ENCODE measurements at places on chromosomes 16 and 17.

DNA sequence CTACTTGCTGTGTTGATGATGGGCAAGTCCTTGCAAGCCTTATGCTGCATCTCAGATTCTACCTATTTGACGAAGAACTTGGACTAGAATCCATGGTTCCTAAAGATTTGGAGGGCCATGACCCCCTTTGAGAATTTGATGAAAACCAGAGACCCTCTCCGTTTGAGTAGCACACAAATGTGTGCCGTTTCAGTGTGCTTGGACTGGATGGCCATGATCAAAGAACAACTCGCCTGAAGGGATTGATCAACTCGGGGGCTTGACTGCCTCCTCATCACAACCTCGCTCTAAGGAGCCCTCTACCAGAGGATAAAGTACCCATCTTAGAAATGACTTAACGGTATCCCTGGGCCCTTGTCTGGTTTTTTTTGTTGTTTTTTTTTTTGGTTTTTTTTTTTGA, 2.8 kb upstream of the ANKFY1 start:
- no peak for DNase-seq

- no peak for DNase-seq
Measured at GRCh38 chr17:57584050-57584551, 161.0 kb downstream of the CCDC182 start.

- no peak for DNase-seq
Measured at GRCh38 chr17:8175795-8176196, 384 bp downstream of the TMEM107 start.

- no peak for DNase-seq
Measured at GRCh38 chr16:27483088-27483437, 66.7 kb downstream of the GTF3C1 start.

GRCh38 chr17:28042657-28042720, at the start of gene NLK:
TSS of gene NLK (plus strand) at chr17:28042677. CDS start at chr17:28042874, 197 bp downstream.
- no peak for DNase-seq

DNA sequence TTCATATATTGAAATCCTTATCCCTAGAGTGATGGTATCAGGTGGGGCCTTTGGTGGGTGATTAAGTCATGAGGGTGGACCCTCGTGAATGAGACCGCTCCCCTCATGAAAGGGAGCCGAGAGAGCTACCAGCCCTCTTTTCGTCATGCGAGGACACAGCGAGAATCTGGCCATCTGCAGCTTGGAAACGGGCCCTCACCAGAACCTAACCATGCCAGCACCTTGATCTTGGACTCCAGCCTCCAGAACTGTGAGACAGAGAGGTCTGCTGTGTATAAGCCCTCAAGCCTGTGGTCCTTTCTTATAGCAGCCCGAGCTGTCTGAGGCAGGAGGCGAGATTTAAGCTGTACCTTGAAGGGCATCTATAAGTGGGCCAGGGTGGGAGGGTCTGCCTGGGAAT, 23.7 kb upstream of the ACSF3 start:
- DNase-seq: no peak

- DNase-seq: peak; percentile 32
Measured at GRCh38 chr17:35089586-35090296, 26.2 kb upstream of the RFFL start.

DNA sequence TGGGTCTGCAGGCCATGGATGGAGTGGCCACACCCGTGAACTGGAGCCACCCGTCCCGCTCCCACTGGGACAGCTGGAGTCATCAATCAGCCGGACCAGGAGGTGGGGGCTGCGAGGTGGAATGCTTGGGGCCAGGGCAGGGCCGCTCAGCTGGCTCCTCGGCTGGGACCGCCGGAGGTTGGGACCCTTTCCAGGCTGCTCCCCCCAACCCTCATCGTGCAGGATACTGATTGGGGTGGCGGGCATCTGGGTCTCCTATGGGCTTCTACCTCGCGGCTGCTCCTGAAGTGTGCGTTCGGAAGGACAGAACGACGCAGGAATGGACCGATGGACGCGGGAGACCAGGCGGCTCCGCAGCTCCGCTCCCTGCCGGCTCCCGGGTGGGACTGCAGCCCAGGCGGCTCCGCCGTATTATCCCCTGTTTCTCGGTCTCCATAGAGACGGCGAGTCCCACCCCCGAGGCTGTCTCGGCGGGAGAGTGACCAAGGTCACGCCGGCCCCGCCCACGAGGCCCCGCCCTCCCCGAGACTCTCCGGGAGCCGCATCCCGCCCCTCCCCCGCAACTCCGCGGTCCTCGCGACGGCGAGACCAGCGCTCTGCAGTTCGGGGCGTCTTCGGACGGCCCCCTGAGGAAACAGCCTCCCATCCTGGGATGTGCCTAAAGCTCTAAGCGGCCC, at the start of gene TPPP3:
Gene TPPP3, minus strand, starts transcription at position 388 of the 677 bp plus-strand sequence. CDS start 2,387 bp downstream, outside the sequence.
- peak; percentile 84 for DNase-seq

- no peak for DNase-seq
Measured at GRCh38 chr16:57711993-57712392, 17.4 kb downstream of the DRC7 start.

GRCh38 chr17:73742948-73743381, 98.7 kb upstream of the SDK2 start:
- no peak for DNase-seq

DNA sequence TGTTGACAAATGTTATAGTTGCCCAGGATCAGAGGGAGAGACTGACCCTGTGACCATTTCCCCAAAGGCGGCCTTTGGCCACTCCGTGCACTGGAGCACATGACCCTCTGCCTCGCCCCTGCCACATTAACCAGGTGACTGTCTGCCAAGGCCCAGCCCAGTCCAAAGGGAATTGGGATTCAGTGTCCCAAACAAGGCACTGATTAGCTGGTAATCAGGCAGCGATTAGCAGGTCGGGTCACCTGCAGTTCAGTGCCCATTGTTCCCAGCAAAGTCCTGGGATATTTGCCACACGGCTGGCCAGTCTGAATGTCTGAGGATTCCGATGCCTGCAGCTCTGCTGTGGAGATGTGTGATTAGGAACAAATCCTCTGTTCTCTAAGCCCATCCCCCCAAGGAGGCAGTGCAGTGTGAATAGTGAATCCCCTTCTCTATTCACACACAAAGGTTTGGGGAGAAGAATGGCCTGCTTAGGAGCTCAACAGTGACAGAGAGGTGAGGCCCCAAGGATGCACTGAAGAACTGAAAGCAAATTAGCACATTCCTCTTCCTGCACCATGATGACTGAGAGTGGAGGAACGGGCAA, 123.1 kb upstream of the MAF start:
- DNase-seq: no peak

DNA sequence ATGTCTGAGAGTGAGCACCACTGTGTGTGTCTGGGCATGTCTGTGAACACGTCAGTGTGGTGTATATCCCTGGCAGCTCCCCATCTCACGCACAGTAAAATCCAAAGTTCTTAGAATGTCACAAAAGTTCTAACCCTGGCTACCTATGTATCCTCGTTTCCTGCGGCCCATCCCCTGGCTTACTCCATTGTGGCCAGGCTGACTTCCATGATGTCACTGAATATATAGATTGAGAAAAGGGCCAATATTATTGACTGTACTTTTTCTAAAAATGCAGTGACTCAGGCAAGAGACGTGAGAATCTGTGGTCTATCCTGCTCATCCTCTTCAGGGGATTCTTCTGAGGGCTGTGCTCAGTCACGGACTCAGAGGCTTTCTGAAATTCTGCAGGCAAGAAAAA, 963 bp upstream of the METTL22 start:
- DNase-seq: no peak

DNA sequence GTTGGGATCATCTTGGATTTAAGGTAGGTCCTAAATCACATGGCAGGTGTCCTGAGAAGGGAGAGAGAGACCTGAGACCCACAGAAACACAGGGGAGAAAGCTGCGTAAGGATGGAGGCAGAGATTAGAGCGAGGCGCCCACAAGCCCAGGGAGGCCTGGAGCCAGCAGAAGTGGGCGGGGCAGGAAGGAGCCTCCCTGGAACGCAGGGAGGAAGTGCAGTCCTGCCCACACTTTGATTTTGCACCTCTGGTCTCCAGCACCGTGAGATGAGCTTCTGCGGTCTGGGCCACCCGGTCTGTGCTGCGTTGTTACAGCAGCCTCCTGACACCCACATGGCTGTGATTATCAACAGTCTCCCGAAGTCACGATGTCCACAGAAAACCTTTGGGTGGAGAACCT, 6.4 kb downstream of the DNASE1L2 start:
- no peak for DNase-seq

GRCh38 chr16:46728806-46729205, 19.3 kb downstream of the MYLK3 start:
- DNase-seq: no peak

- no peak for DNase-seq
Measured at GRCh38 chr16:10990378-10990777, 46.0 kb downstream of the CLEC16A start.

DNA sequence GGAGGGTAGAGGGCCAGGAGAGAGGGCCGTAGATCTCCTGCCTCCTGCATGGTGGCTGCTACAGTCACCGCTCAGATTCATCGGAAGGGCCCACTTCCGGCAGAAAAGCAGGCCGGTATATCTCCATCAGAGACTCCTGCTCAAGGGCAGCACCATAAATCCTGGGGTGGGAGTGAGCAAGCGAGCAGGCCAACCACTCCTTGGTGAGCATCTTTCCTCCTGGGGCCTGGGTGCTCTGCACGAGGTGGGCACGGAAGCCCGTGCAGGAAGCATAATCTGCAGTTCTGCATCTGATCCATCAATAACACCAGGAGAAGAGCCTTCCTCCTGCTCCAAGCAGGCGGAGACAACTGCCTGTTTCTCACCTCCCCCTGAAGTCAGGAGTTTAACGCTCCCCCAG, 57.4 kb upstream of the TMEM132E start:
- DNase-seq: no peak

GRCh38 chr17:56995766-56996165, 17.8 kb downstream of the SCPEP1 start:
- DNase-seq: no peak

DNA sequence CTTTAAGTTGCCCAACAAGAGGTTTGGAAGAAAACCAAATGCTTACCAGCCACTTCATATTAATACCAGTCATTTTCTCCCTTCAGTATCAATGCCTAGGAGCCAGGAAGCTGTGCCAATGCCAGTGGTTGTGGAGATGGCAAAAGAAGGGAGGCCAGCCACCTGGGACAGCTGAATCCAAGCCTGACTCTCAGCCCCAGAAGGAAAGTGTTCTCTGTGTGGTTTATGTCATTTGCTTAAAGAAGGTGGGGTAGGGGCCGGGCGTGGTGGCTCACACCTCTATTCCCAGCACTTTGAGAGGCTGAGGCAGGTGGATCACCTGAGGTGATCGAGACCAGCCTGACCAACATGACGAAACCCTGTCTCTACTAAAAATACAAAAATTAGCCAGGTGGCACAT, 13.4 kb downstream of the C17orf78 start:
- DNase-seq: no peak

GRCh38 chr17:6064868-6065267, 5.3 kb upstream of the WSCD1 start:
- DNase-seq: no peak

DNA sequence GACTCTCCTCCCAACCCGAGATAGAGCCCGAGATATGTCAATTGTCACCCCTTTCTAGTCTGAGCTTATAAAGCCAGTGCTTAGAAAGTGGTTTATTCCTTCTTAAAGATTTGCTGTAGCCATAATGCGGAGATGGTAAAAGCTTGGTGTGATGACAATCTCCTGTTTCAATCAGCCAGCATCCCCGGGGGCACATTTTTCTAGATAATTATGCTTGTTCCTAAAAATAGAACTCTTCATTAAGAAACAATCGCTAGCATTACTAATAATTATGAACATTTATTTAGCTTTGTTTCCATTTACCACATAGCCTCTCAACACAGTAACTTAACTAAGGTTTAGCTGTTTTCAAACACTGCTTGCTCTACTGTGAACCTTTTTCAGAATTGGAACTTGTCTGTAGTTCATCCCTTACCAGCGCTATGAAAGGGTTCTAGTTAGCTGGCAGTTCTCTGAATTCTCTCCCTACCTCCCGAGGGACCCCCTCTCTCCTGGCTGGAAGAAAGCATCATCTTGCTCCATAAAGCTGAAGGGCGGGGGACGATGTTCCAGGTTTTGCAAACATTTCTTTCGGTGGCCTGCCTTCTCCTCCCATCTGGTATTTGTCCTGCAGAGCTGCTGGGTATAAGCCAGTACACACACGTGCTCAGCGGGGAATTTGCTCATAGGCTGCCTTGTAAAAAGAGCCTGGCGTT, 922 bp upstream of the MRPL58 start:
- DNase-seq: peak; percentile 62

- DNase-seq: peak; percentile 87
Measured at GRCh38 chr17:42517516-42517915, 18.5 kb upstream of the NAGLU start.

DNA sequence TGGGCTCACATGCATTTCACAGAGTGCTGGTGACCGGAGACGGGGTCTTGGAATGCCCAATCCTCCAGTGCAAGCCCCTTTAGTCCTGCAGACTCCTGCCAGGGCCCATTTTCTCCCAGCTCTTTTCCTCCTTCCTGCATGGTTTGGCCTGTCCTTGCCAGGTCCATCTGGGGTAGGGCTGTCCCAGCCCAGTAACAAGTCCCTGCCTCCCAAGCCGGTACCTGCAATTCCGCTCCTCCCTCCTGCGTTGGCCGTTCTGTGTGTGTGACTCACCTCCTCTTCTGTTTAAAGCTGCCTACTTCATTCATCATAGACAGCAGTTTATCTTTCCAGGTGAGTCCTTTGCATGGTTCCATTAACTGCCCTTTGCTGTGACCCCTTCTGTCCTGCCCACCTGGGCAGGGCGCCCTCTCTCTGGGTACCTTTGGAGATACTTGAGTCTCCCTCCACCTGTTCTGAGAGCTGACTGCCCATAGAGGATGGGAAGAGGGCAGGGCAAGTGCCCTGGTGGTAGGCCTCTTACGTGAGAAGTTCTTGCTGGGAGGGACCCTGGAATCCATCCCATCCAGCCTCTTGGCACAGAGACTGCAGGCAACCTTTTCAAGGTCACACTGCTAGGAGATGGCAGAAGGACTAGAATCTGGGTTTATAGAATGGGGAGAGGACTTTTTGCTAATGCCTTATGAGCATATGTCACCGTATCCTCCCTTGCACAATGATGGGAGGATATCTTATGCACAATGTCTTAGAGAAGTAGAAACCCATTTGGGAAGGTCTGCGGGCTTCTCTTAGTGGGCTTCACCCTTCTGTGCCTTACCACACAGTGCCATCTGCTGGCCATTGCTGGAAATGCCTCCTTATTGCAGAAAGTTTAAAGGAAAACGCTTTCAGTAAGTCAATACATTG, 29.7 kb upstream of the LGALS9 start:
- peak; percentile 81 for DNase-seq

GRCh38 chr17:27558341-27558740, 72.6 kb upstream of the LGALS9 start:
- no peak for DNase-seq

- no peak for DNase-seq
Measured at GRCh38 chr17:50170662-50171370, 5.0 kb downstream of the SGCA start.

GRCh38 chr17:80047176-80047575, 10.7 kb downstream of the CCDC40 start:
- DNase-seq: no peak

- DNase-seq: no peak
Measured at GRCh38 chr17:39703913-39704312, 4.0 kb downstream of the ERBB2 start.

- no peak for DNase-seq
Measured at GRCh38 chr17:49576088-49576916, 631 bp downstream of the NXPH3 start.

Measured in astrocyte of the spinal cord (primary cell).